Peyer's patch (tissue), 4 donors: ENCODE measurements at places on chromosomes 12 and 14. TPM values are rescaled to one million over a fixed set of nuclear protein-coding genes. Genes with fewer than 3 reads are reported as not detected.

DNA sequence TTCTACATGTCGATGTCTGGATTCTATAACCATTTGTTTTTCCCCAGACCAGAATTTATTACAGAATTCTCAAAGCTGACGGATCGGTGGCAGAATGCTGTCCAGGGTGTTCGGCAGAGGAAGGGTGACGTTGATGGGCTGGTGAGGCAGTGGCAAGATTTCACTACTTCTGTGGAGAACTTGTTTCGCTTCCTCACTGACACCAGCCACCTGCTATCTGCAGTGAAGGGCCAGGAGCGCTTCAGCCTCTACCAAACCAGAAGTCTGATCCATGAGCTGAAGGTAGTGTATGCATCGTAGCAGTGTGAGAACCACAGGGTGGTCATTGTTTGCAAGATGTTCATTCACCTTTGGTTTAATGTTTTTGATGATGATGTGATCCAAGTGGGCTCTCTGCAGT is 124.0 kb downstream of the ESR2 start:
- DNase-seq, result peak; percentile 70

The SMIM41 gene
- total RNA-seq, result not detected

- no peak for DNase-seq
Observed at GRCh38 chr12:66269142-66269541, 33.2 kb upstream of the HELB start.

The STON2 gene
- total RNA-seq, result 6.3 TPM

DNA sequence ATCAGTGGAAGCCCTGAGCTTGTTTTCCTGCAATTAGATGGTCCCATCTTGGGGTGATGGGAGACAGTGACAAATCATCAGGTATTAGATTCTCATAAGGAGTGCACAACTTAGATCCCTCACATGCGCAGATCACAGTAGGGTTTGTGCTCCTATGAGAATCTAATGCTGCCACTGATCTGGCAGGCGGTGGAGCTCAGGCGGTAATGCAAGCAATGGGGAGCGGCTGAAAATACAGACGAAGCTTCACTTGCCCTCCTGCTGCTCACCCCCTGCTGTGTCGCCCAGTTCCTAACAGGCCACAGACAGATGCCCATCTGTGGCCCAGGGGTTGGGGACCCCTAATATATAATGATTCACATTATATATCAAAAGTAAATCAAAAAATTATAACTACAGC is 258.8 kb upstream of the USP15 start:
- no peak for DNase-seq

DNA sequence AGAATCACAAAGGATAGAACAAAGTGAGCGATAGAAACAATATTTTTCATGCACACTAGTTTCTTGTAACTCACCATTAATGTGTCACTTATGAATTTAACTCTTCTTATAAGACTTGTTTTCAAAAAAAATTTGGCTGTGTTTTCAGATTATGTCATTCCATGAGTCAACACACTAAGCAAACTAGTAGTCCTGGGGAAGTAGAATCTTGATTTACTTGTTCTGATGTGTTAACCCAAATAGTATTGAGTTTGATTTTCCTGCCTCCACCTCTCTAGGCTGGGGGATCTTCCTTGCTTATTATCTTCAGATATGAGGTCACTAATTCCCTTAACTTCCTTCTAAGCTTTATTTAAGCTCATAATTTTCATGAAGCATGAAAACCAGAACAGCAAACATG is 151.0 kb upstream of the SEL1L start:
- no peak for DNase-seq

GRCh38 chr12:92438641-92439419 is 264.0 kb upstream of the PLEKHG7 start:
- DNase-seq, result no peak

DNA sequence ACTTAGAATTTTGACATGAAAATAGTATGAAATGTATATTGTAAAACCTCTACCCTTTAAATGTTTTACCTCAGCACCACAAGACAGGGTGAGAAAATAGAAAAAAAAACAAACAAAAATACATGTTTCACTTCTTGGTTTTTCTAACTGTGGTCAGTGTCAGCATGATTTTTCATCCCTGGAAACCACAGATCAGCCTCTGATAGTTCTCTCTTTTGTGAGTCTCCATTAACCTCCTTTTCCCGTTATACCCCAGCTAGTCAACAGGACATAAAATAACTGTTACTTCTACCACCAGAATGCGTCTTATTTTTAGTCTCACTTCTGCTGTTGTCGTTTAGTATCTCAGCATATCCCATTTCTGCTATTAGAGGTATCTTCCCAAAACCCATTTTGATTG is 48.3 kb upstream of the KCNMB4 start:
- DNase-seq, result no peak

DNA sequence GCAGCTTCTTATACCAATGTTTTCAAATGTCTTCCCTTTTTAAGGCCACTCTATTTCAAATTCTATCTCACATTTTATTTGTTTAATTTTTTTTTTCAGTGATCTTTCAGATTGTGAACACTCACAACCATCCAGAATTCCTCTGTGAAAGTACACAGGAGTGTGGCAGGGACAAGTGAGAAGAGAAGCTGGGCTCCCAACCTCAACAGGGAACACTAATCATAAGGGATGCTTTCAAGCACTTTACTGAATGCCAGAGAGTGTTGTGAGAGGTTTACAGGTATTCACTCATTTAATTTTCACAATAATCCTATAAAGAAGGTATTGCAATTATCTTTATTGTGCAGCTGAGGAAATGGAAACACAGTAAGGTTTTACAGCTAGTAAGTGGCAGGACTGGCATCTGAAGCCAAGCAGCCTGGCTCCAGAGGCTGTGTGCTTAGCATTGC is 60.1 kb upstream of the PYGL start:
- DNase-seq, result no peak

GRCh38 chr14:89465876-89466275 is 48.8 kb upstream of the FOXN3 start:
- no peak for DNase-seq

DNA sequence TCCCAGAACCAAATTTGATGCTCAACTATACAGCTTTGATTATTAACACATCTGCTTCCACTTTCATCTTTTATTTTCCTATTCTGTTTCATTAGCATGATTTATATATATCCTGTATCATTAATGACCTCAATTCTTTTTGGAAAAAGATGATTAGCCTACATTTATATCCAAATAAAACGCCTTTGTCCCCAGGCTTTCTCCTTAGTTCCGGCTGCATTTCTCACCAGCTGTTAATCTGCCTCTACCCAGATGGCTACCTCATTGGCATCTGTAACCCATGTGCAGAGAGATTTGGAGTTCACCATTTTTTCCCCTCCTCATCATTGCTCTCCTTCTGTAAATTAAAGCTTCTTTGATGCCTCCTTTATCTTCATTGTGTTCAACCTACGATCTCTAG is 336.8 kb upstream of the RGS6 start:
- no peak for DNase-seq

DNA sequence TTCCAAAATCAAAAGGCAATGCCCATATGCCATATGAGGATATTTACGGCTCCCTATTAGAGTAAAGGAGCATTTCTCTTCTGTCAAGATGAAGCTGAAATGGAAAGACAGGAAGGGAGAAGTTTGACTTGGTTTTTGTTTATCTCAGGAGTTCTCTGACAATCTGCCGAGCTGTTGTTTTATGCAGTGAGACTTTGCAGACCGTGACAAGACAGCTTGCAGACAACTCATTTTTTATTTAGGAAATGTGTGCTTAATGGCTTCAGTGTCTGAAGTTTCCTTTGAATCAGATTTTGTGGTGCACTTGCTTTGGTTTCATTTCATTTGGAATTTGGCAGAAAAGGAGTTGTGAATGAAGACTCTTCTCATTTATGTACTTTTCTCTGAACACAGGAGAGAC is 145.4 kb downstream of the C12orf50 start:
- DNase-seq, result no peak

The APOF gene
- not detected for total RNA-seq

GRCh38 chr14:34623506-34623905 is 6.4 kb downstream of the SNX6 start:
- no peak for DNase-seq

- DNase-seq, result no peak
Observed at GRCh38 chr14:91277546-91278382, 33.3 kb upstream of the GPR68 start.

The NGB gene
- total RNA-seq, result not detected

The AKAP3 gene
- total RNA-seq, result 3.0 TPM

The TC2N gene
- total RNA-seq, result 35.2 TPM

The PTPRO gene
- total RNA-seq, result 1.7 TPM

- DNase-seq, result no peak
Observed at GRCh38 chr14:92560106-92560865, 46.7 kb downstream of the RIN3 start.
